ENCODE measurements at places on chromosomes 4 and X.
A peak's percentile ranks its signal among the peaks of the same experiment; 100 is the strongest.

DNA sequence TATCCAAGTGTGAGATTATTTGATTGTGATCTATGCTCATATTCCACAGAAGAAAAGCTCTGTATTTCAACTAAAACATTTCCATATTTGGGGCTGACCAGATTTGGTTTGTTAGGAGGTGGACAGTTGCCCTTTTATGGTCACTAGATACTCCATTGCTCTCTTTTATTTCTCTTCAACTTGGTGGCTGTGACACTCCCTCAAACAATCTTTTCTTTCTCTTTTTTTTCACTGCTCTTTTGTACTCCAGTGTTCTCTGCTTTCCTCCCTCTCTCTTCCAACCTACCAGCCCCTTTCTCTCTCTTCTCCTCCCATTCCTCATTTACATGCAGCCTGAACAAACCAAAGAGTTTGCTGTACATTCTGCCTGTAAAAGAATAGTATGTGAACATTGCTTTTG is 48.8 kb downstream of the RBPJ start:
- DNase-seq, result peak; percentile 9

GRCh38 chrX:10726647-10727046 is 106.3 kb upstream of the MID1 start:
- no peak for DNase-seq

- DNase-seq, result no peak
These were observed 646.5 kb downstream of the GABRG1 start for GRCh38 chr4:45477311-45477733.

GRCh38 chr4:155889031-155889793 is 14.3 kb upstream of the TDO2 start:
- no peak for DNase-seq

GRCh38 chr4:164779811-164780216 is 25.9 kb downstream of the SMIM31 start:
- peak; percentile 83 for DNase-seq

GRCh38 chr4:8732681-8733243 is 138.9 kb downstream of the HMX1 start:
- DNase-seq, result no peak

GRCh38 chr4:16496501-16496900 is 270.2 kb upstream of the TAPT1 start:
- DNase-seq, result no peak

GRCh38 chr4:3463556-3464348 is 646 bp downstream of the DOK7 start:
- no peak for DNase-seq

GRCh38 chr4:149676076-149676475 is 139.6 kb downstream of the IQCM start:
- DNase-seq, result no peak

DNA sequence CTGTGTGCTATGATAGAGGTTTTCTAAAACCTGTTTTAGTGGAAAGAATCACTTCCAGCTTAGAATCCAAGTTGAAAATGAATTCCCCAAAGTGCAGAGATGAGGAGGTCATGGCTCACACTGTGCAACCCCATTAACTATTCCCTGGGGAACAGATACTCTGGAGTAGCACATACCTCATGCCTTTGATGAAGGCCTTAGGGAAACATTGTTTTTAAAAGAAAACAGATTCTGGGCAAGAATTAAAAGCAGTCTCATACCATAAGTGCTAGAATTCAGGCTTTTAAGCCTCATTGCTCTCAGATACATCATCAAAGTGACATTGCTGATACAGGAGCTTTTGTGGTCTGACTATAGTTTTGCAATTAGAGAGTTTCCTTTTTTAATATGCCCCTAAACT is 115.1 kb downstream of the NDST4 start:
- DNase-seq, result no peak

DNA sequence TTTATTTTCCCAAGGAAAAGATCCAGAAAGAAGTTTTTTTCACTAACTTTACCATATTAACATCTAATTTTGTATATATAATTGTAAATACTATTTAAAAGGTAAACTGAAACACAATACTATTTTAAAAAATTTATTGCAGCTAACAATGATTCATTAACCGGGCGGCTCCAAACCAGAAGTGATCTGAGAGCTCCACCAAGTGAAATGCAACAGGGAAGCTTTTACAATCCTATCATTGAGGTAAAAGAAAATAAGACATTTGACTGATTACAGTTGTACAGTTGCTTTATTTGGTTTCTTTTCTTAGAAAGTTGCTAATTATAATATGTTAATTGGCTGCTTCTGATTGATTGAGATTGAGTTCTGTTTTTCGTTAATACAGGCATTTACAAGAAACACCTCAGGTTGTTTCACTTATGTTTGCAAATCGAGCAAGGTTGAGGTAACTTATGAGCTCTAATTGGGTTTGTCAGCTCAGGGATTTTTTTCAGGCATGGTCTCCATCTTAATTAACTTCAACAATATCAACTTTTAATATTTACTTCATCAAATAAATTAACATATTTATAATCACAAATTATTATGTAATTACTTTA is 220.2 kb upstream of the UGT8 start:
- DNase-seq, result no peak

GRCh38 chrX:15072880-15073279 is 197.0 kb downstream of the ASB9 start:
- DNase-seq, result no peak

GRCh38 chr4:112288455-112288854 is 2.8 kb upstream of the TIFA start:
- no peak for DNase-seq

DNA sequence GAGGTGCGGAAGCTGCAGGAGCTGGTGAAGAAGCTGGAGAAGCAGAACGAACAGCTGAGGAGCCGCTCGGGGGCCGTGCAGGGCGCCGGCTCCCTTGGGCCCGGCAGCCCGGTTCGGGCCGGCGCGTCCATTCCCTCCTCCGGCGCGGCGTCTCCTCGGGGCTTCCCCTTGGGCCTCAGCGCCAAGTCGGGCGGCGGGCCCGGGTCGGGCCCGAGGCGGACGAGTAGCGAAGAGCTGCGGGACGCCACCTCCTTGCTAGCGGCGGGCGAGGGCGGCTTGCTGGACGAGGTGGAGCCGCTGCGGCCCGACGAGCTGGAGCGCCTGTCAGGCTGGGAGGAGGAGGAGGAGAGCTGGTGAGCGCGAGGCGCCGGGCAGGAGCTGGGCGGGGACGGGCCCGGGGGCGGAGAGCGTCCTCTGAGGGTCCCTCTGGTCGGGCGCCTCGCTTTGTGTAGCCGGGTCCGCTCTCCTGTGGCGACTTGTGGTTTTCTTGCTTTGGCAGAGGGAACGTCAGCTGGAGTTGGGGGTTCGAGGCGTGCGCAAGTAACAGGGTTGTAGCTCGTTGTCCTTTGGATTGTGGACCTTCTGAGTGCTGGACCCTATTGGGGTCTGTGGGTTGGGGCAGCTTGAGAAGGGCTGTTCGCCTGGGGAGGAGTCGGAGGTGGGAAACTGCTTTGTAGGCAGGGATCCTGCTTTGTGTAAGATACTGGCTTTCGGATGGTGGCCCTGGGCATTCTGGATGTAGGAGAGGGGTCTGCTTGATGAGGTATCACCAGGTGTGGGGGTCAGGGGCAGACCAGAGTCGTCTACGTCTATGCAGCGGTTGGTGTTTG is 662 bp downstream of the SLAIN2 start:
- DNase-seq, result peak; percentile 64

- DNase-seq, result no peak
These were observed 301.6 kb downstream of the ARHGAP24 start for GRCh38 chr4:85776579-85776978.

GRCh38 chr4:37678624-37679023 is 7.6 kb downstream of the RELL1 start:
- no peak for DNase-seq

DNA sequence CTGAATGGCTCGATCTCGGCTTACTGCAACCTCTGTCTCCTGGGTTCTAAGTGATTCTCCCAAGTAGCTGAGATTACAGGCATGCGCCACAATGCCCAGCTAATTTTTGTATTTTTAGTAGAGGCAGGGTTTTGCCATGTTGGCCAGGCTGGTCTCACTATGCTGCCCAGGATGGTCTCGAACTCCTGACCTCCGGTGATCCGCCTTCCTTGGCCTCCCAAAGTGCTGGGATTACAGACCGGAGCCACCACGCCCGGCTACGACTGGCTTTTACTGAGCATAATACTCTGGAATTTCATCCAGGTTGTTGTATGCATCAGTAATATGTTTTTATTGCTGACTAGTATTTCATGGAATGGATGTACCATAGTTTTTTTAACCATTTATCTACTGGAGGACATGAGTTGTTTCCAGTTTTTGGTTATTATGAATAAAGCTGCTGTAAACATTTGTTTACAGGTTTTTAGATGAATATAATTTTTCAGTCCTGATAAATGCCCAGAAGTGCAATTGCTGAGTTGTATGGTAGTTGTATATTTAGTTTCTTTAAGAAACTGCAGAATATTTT is 31.2 kb downstream of the N4BP2 start:
- no peak for DNase-seq

- DNase-seq, result no peak
These were observed 890 bp upstream of the NAP1L5 start for GRCh38 chr4:88698519-88698918.

GRCh38 chrX:53682885-53683555 is 3.5 kb downstream of the HUWE1 start:
- peak; percentile 81 for DNase-seq

- DNase-seq, result no peak
These were observed 253.5 kb downstream of the ARHGAP24 start for GRCh38 chr4:85728464-85728863.

DNA sequence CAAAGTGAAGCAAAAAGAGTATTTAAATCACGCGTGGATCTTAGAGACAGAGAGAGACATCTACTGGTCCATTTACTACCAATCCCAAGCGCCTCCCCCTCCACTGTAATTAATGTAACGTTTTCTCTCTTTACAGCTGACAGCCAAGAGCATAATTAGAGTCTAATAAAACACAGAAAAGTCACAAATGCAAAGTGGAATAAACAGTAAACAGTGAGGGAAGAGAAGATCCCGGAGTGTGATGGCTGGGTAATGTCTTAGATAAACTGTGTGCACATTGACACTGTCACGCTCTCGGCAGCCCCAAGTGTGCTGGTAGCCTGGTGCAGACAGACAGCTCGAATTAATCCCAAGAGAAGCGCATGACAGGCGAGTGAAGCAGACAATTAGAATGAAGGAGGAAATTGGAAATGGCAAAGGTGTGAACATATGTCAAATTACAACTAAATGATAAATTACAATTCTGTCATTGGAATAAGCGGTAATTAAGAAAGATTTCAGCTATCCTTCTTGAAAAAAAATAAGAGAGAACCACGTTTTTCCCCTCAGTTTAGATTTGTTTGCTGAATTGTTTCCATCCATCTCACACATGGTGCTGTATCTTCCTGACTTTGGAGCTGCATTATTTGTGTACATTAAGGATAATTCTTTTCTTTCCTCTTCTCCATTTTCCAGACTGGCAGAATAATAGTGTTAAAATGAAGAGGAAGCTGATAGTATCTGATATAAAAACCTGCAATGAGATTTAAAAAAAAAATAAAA is 100.1 kb downstream of the CXXC4 start:
- DNase-seq, result no peak

- no peak for DNase-seq
These were observed 40.1 kb downstream of the CCDC149 start for GRCh38 chr4:24872720-24873119.

DNA sequence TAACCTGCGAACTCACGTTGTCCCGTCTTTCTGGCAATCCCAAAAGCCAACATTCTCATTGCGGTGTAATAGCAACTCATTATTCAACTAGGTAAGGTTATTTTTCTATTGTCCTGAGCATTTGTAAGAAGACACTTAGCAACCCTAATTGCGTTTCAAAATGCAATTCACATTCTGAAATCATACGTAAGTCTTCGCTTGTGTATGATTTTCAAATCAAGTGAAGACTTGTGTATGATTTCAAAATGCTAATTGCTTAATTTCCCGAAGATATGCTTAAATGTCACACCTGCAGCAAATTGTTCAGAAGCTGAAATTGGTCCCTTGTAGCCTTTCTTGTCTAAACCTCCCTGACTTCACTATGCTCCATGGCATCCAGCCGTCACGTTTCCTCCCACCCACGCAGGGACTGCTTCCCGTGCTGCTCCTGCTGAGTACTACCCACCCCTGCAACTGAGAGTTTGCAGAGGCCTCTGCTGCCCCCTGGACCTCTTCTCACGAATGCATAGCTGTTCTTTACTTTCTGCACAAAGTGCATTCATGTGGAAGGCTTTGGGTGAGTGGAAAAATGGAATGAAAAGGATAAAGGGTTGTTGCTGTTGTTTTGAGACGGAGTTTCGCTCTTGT is 40.8 kb upstream of the CLDN24 start:
- DNase-seq, result no peak

- peak; percentile 87 for DNase-seq
These were observed 53.9 kb upstream of the ZNF157 start for GRCh38 chrX:47316276-47317025.

DNA sequence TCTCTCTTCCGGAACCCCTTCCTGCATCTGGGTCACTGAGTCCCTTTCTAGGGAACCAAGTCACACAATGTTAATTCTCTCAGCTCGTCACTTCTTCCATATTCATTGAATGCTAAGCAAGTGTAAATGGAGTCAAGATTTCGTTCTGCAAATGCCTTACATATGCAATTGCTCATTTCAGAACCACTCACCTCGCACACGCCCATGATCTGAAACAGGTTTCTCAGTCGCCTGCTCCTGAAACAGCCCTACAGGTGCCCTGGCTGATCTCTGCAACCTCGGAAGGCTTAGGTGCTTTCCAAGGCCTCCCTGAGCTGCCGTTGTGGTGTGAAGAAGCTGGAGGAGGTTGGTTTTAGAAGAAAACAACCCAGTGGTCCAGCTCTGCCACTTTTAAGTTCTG is 100.8 kb upstream of the MSX1 start:
- no peak for DNase-seq

GRCh38 chr4:37615059-37615719 is 71.0 kb downstream of the RELL1 start:
- no peak for DNase-seq

DNA sequence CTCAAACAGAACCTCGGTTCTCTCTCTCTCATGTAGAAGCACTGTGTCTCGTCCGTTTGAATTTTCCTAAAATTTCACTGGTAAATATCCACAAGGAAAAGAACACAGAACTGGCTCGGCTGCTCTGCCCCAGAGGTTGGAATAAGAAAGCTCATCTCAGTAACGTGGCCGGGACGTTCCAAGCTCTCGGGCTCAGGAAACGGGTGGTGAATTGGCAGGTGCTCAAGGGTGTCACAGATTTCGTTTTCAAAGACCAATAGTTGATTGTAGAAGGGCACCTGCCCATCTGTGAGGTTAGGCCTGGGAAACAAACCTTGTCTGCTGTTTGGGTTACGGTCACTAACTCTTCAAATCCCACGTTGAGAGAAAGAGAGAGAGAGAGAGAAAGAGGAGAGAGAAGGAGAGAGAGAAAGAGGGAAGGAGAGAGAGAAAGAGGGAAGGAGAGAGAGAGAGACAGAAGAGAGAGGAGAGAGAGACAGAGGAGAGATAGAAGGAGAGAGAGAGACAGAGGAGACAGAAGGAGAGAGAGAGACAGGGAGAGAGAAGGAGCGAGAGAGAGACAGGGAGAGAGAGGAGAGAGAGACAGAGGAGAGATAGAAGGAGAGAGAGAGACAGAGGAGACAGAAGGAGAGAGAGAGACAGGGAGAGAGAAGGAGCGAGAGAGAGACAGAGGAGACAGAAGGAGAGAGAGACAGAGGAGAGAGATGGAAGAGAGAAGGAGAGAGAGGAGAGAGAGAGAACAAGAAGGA is 106.6 kb downstream of the CRLF2 start:
- DNase-seq, result no peak

All from HAP-1 (cell line).